ENCODE measurements at places on chromosomes 16 and 17.

- DNase-seq: no peak
These were observed 7.7 kb upstream of the ITGAE start for GRCh38 chr17:3808701-3809100.

- no peak for DNase-seq
These were observed 50.9 kb downstream of the TEX2 start for GRCh38 chr17:64212122-64212521.

DNA sequence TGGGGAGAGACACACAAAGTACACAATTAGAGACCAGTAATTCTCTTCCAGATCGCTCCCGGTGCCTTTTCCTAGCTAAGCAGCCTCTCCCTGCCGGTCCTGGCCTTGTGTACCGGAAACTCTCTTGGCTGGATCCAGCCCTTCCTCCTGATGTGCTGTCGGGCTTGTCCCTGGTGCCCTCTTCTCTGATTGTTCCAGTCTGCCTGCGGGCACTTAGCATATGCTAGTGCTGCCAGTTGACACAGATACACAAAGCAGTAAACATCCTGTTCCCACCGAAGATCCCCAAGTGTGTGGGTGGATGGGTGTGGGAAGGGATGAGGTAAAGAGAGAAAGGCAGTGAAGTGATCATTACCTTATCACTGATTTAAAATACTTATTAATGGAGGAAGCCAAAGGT lies 9.7 kb downstream of the HS3ST3B1 start:
- DNase-seq: peak; percentile 46

GRCh38 chr17:80026359-80027042 lies 9.2 kb downstream of the TBC1D16 start:
- no peak for DNase-seq

- DNase-seq: no peak
These were observed 4.5 kb downstream of the MIF4GD start for GRCh38 chr17:75266316-75267152.

DNA sequence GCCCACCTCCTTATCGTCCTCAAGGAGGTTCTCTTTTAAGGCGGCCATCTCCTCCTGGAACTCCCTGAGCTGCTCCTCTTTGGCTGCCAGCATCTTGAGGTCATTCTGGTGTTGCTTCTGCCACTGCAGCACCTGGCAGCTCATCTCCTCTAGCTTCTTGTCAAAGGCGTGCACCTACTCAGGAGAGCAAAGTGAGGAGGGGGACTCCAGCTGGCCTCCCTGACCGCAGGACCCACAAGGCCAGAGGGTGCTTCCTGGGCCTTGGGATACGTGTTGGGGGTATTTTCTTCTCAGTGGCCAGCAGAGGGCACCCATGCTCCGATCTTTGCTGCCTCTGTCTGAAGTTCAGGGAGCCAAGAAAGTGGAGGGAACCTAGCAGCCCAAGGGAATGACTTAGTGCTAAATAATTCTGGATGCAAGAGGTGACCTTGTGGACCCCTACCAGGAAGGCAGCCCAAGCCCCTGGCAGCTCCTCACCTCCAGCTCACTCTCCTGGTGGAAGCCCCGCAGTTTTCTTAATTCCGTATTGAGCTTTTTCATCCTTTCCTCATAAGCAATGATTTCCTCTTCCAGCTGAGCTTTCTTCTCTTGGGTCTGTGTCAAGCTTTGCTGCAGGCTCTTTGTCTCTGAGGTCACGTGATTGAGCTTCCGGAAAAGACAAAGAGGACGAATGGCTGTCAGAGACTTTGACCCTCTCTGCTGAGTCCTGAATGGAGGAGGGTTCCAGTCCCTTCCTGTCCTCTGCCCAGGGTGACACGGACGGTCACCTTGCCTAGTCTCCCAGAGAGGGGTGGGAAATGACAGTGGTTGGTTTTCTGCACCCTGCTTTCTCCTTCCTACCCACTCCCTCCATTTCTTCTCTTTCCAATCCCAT lies 31.4 kb downstream of the DHX38 start:
- DNase-seq: peak; percentile 81

DNA sequence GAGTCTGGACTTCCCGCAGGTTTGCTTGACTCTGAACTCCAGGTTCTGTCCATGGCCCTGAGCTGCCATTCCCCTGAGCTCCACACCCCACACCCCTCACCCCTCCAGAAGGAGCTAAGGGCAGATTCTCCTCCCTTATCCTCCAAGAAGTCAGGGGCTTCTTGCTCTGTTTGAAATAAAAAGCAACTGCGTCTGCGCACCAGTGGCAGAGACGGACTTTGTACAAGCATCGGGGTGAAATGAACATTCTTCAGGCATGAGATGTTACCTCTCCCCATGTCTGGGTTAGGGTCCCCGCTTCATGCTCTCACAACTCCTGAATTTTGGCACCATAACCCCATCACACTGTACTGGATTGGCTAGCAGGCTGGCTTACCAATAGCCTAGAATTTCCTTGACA lies 36.1 kb upstream of the DLX4 start:
- DNase-seq: no peak

GRCh38 chr16:65463652-65464260 lies 341.9 kb upstream of the CDH11 start:
- DNase-seq: no peak

GRCh38 chr16:73355981-73356380 lies 308.1 kb upstream of the ZFHX3 start:
- no peak for DNase-seq

DNA sequence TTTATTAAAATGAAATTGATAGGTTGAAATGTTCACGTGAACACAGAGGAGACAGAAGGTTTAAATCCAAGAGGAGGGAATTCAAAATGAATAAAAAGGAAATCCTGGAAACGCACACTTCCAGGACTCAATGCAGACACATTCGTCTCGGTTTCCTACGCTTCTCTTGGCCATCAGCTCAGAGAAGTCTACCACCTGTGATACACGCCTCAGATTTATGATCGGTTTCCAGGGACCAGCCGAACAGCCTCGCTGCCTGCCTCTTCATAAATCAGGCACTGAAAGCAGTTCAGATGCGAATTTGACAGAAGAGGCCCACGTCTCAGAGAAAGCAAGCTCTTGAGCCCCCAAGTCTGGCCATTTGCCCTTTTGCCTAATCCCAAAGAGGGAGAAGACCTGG lies 125.5 kb upstream of the IRX3 start:
- DNase-seq: no peak

DNA sequence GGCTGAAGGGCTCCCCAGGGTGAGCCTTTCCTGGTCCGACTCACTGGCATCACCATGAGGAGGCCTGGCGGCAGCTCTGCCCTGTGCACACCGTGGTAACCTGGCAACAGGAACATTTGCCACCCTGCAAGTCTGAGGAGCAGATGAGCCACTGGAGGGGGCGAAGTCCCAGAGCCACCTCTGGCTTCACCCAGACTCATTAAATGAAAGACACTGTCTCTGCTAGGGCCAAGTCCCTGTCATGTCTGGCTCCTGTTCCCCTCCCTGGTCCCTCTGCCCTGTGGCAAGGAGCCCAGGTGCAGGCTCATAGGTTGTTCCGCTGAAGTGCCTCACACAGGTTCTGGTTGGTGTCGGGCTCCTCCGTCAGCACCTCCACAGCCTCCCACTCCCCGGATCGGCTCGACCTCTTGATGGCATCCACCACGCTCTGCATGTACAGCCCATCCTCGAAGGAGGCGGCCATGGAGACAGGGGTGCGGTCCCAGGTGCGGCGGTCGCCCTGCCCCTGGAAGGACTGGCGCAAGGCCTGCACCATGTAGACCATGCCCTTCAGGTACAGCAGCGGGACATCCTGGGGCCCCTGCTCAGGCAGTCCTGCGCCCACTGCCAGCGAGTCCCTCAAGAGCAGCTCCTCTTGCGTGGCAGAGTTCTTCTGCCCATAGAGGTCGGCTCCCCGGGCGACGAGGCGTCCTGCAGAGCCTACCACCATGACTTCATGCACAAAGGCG lies 8.4 kb downstream of the C16orf86 start:
- no peak for DNase-seq

GRCh38 chr17:39812466-39812865 lies 51.6 kb downstream of the IKZF3 start:
- no peak for DNase-seq

- DNase-seq: no peak
These were observed 1.7 kb downstream of the ZNF469 start for GRCh38 chr16:88384222-88385111.

GRCh38 chr17:48543854-48544348 lies 1.0 kb downstream of the HOXB2 start:
- DNase-seq: no peak
